ENCODE measurements at places on chromosomes 4 and X.

DNA sequence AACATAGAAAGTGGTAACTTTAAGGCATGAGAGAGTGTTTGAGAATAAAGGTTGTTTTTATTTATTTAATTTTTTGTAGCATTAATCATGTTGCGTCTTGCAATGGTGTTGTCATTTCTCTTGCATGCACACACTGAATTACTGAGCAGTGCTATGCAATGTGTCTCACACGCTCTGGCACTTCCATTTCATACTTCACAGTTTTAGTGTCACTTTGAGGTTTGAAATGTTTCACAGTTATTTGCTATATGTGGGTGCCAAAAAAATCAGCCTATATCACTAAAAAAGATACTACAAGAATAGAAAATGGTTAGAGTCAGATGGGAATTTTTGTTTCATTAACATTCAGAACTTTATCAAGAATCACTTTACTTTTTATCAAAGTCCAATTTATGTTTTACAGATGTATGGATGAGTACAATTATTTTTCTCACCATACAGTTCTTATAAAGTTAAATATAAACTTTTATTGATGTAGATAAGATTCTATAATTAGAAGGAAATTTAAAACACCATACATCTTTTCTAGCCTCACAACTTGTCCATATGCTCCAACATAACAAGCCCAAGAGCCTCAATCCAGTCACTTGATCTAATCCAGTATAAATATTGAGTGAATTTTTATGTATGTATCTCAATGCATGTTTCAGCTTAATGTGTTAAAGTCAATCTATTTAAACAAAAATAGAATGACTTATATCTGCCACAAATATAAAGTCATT is 114.0 kb downstream of the IQCM start:
- DNase-seq, result no peak

DNA sequence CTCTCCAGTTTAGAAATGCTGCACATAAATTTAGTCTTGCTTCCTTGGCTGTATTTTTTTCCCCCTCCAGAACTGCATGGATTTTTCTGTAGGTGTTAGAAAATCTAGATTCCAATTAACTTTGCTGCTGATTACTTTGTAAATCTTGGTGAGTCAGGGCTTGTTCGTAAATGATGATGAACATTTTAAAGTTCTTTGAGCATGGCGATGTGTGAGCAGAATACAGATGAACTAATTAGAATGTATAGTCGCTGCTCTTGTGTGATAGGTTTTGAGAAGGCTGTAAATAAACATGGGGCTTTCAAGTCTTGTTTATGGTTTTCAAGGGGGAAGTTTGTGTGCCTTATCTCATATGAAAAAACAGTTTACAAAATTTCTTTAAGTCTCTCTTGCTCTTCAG is 23.3 kb downstream of the LIMCH1 start:
- DNase-seq, result no peak

DNA sequence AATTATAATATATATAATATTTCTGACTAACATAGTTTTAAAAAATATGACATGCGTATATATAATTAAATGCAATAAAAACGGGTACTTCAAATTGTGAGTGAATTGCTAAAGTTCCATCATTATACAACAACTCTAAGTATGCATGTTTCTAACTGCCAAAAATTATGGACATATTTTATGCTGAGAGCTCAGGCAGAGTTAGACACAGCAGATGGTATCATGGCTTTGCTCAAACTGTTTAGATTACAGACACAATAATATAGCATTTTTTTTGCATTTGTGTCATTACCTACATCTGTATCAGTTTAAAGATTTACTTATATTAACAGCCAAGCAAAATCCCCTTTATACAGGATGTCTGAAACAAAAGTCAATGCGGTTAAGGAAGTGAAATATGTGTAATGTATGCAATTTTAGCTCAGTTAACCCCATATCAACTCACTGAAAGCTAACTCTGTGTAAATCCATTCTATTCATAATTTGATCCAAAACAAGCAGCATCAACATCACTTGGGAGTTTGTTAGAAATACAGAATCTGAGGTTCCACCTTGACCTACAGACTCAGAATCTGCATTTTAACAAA is 119.1 kb upstream of the CNKSR2 start:
- no peak for DNase-seq

DNA sequence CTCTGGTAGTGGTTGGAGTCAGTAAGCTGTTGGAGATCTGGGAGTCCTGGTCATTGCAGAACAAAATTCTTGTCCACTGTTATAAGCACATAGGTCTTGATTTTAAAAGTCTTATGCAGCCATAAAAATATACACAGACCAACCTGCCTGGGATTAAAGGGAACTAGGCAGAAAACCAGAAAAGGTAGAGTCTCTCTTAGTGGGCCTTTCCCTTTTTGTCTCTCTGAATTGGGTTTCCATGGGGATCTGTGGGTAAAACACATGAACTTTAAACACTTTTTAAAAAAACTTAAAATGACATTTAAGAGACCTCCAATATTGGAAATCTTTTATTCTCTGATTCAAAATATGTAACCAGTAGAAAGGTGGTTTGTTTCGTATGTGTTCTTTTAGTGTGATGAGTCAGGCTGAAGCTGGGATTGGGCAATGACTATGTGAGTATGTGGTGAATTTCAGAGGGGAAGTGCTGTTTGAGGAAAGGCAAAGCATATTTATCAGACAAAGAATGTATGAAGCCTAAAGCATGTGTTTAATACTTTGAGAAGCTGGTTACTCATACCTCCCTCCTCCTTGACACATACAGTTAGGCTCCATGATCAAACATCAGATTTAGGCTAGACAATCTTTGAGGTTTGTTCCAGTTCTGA is 29.6 kb downstream of the SLC16A2 start:
- no peak for DNase-seq

GRCh38 chrX:1403228-1403627 is 11.3 kb upstream of the SLC25A6 start:
- DNase-seq, result no peak

- DNase-seq, result no peak
These were observed 25.4 kb upstream of the GLRB start for GRCh38 chr4:157050561-157050960.

GRCh38 chr4:24644983-24645764 is 60.8 kb upstream of the DHX15 start:
- no peak for DNase-seq

- no peak for DNase-seq
These were observed 102.2 kb downstream of the MAMLD1 start for GRCh38 chrX:150465326-150465725.

DNA sequence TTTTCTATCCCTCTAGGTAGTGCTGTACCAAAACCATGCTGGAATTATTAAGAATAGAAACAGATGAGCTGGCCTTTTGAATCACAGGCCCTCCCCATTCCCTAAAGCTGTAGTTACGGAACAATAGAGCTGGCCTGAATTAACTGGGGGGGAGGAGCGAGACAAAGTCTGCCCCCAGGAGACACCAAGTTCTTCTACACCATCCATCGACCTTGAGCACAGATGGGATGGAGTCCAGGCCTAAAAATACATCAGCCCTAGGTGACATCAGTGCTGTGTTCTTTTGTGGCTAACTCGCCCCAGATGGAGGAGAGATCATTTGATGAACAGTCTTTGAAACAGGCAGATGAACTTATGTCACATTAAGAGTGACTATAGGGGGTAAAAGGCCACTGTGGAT is 49.6 kb downstream of the LHFPL1 start:
- DNase-seq, result no peak

GRCh38 chrX:53288189-53288588 is 6.8 kb upstream of the IQSEC2 start:
- no peak for DNase-seq

DNA sequence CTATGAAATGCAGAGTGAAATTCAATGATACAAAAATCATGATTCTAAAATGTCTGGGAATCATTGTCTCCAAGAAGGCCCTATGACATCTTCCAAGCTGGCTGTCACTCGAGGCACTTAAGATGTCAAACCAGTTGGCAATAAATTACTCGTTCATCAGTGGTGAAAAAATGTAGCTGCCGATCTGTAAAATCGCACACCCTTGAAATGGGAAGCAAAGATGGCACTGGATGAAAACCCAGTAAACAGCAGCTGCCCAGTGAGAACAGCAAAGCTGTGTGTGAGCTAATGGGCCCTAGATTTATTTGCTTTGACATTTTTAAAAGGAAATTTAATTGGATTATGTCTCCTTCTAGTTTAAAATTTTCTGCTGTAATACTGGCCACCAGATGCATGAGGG is 181.9 kb upstream of the NDP start:
- no peak for DNase-seq

DNA sequence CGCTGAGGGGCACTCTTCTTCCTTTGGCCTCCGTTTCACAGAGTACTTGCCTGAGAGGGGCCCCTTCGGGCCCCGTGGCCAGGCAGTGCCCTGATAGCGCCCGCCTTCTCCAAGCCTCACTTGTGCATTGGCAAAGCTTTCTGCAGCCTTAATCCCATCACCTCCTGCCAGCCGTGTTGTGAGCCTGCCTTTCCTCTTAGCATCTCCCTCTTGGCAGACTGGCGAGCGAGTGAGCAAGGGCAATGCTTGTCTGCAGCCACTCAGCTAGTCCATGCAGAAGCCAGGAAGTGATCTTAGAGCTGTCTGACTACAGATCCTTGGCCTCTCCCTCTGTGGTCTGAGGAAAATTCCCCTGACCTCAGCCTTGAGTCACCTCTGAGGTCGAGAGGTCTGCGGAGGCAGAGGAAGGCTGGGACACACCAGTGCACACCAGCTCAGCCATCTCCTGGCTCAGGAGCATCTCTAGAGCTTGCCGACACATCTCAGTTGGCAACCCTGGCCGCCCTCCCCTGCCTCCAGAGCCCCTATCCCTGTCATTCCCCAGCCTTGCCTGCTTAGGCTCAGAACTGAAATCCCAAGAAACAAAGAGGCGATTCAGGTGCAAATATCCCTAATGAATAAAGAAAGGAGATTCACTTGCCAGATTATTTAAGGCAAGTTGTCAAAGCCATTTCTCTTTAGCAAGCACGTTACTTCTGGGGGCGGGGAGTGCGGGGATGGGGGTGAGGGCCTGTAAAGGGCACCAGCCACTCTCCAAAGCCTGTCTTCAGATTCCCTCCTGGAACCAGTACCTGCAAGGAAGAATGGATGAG is 143.5 kb upstream of the MAMLD1 start:
- DNase-seq, result no peak

DNA sequence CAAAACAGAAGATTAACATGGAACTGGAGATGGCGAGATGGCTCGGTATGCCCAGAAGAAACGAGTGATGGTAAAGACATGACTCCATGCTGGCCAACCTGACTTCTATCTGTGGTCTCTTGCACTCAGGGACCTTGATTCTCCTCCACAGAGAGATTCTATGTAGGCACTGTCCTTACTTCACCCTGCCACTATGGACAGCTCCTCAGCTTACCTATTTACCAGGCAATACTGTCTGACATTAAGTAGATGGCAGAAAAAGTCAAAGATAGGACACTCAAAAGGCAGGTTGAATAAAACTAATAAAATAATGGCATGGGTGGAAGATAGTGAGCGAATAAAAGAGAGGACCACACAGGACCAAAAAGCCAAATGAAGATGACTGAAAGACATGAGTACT is 35.2 kb upstream of the NDNF start:
- DNase-seq, result no peak

DNA sequence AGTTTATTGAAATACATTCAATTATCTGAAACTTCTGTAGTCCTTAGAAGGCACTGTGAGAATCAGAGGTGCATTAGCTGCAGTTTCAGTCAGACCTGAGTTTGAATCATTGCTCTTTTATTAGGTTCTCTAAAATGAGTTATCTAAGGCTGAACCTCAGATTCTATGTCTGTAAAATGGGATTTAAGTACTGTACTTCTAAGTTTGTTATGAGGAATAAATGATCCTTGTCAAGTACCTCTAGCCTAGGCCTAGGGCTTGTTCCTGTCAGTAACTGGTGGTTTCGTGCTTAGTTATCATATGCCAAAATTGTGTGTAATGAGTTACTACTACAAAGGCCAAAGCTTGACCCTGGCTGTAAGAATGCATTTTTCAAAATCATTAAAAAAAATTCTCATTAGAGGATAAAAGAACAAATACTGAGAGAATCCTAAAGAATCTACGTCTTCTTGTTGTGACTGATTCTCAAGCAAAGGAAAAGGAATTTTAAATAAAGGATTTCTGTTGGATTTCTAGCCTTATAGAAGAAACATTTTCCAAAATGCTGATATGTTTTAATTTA is 65.8 kb downstream of the SLIT2 start:
- no peak for DNase-seq

DNA sequence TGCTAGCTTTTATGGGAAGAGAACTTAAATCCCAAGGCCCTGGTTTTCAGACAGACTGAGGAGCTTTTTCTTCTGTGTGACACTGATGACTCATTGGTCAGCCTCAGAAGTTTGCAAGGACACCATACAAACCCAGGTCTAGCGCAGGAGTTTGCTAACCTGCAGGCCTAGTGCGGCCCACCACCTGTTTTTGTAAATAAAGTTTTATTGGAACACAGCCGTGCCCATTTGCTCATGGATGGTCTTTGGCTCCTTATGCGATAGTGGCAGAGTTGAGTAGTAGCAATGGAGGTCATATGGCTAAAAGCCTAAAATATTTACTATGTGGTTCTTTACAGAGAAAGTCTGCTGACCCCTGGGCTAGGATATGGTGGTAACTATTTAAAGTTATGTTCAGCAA is 98.3 kb downstream of the STOX2 start:
- no peak for DNase-seq

GRCh38 chr4:16846540-16847117 is 51.8 kb downstream of the LDB2 start:
- DNase-seq, result no peak

GRCh38 chr4:19380600-19380999 is 871.1 kb upstream of the SLIT2 start:
- no peak for DNase-seq

DNA sequence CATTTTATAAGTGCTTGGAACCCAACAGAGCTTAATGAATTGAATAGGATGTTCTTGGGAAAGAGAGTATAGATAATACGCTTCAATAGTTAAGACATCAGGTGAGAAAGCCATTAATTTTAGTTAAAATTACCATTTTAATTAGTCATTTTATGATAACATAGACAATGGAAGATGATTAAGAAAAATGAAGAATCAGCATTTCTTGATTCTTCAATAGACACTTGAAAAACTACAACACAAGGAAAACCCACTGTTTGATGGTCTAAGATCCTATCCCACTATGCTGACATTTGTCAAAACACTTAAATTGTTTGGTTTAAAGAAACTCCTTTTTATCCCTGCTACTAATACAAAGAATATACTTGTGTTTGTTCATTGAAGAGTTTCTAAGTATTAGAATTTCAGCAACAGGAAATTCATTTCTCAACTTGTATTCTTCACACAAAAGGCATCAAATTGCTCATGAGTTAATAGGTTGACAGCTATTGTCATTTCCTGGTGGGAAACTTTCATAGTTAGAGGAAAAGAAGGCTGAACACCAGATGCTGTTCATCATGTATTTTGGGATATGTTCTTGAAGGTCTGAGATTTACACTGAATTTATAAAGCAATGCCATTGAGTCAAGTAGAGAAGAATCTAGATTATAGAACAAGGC is 9.6 kb upstream of the CXCL2 start:
- DNase-seq, result no peak

GRCh38 chr4:91769912-91770311 is 533.9 kb upstream of the GRID2 start:
- no peak for DNase-seq
